ENCODE measurements at places on chromosomes 3 and 15.

- no peak for DNase-seq
Observed at GRCh38 chr3:166446986-166447385, 609.8 kb upstream of the BCHE start.

GRCh38 chr3:56930706-56931105 lies 129.0 kb upstream of the ARHGEF3 start:
- DNase-seq: no peak

- DNase-seq: no peak
Observed at GRCh38 chr3:99874237-99875002, 56.8 kb downstream of the CMSS1 start.

DNA sequence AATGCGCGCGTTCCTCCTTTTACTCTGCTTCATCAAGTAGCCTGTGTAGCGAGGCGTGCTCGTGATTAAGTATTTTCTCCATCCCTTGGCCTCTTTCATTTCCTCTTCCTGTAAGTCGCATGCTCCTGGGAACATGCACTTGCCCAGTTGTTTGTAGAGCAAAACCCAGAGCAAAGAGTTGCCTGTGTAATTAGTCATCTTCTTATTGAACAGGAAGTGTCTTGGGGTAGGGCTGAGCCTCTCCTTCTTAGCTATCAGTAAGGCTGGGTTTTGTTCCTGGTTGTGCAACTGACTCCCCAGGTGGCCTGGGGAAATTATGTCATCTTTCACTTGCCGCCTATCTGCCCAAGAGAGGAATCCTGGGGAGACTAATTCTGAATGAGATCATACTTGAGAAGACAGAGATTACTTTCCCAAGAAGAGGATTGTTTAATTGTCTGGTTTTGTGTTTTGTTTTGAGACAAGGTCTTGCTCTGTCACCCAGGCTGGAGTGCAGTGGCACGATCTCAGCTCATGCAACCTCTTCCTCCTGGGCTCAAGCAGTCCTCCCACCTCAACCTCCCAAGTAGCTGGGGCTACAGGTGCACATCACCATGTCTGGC lies 14.9 kb downstream of the LIPH start:
- DNase-seq: no peak

GRCh38 chr3:757711-758110 lies 335.1 kb upstream of the CNTN6 start:
- DNase-seq: no peak

DNA sequence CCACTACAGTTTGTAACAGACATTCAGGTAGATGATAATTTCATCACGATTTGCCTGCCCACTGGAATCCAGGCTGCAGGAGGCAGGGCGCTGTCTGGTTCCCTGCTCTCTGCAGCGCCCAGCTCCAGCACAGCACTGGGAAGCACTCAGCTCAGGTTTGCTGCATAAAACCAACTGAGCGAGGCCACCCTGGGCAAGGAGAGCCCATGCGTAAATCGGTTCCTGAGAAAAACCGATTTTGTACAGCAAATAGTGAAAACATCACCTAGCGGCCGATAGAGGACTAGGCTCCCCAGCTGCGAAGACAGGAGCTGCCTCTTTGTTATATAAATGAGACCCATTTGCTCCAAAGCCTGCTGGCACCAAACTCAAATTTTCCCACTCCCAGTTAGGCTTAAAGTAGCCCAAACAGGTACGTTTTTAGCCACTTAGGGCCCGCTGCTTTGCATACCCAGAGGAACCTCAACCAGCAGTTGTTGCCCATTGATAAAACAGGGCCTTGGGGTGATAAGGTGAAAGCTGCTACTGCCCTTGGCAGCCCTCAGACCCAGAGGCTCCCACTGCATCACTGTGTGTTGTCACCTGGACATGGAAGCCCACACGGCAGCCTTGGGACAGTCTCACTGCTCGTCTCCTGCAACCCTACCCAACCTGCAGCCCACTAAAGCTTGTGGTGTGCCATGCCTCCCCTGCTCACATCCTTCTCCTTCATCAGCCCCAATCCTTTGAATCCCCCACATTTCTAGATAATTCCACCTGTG lies 47.5 kb downstream of the ALDH1L1 start:
- no peak for DNase-seq

DNA sequence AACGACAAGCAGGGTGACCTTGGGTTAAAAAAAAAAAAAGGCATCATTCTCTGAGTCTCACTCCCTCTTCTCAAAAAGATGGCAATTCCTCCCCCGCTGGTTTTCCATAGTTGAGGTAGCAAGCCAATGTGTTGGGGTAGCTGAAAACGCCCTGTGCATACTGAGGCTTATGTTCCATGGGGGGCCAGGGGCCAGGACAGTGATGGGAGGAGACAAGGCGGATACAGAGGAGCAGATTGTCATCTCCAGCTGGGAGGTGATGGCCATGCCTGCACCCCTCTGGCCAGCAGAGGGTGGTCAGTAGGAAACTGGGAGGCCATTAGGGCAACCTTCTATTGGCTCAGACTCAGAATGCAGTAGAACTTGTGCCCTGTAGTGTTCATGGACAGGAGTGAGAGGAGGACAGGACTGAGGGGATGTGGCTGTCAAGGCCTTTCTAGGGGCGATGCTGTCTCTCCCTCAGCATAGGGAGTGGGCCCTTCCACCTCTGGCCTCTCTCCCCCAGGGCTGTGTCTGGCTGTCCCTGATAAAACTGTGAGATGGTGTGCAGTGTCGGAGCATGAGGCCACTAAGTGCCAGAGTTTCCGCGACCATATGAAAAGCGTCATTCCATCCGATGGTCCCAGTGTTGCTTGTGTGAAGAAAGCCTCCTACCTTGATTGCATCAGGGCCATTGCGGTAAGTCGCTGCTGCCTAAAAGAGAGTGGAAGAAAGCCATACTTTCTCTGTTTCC lies 1.9 kb downstream of the TF start:
- no peak for DNase-seq

- no peak for DNase-seq
Observed at GRCh38 chr15:35783203-35783602, 237.2 kb upstream of the DPH6 start.

DNA sequence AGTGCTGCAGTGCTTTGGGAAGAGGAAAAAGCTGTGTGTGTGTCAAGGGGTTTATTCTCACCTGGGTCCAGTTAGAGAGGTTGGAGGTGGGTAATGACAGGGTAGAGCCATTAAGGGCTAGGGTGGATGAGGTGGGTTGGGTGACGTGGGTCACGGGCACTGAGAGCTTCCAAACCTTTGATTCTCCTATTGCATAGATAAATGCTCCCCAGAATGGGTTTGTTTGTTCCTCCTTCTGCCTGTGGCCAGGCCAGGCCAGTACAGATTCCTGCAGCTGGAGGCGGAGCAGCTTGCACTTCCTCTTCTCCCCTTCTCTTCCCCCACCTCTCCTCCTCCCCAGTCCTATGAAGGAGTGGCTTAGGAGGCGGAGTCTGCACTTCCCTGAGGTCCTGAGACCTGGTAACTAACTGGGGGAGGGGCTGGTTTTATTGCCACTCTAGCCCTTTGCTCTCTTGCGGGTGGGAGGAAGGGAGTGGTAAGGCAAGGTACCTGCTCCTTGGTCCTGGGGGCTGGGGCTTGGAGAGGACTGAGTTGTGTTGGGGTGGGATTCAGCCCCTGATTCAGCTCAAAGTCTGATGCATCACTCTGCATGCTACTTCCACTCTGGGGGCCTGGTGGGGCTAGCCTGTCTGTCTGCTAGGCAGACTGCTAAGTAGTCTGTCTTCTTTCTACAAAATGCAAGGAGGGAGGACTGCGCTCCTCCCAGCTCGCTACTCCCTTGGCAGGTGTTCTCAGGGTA lies 3.5 kb downstream of the SPINT1 start:
- DNase-seq: peak; percentile 44

- no peak for DNase-seq
Observed at GRCh38 chr3:127700406-127700805, 27.7 kb downstream of the ABTB1 start.

Data from heart left ventricle (tissue), 16 donors.